ENCODE measurements at places on chromosomes 3 and 15.
A peak's percentile ranks its signal among the peaks of the same experiment; 100 is the strongest.

DNA sequence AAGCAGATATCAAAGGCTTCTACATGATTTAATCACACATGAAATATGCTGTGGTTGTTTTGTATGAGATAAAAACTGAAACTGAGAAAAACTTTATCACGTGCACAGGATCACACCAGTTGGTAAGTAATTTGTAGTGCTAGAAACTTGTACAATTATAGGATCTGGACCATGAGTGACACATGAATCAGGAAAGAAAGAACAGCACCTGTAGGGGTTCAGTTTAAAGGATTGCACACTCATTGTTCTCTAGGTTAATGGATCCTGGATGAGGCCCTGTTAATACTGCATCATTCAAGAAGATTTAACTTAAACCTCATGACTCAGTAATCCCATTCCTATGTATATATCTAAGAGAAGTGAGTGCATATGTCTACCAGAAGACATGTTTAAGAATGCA lies 87.9 kb downstream of the STT3B start:
- DNase-seq: no peak

- no peak for DNase-seq
Measured at GRCh38 chr15:77191230-77191834, 120.4 kb upstream of the TSPAN3 start.

DNA sequence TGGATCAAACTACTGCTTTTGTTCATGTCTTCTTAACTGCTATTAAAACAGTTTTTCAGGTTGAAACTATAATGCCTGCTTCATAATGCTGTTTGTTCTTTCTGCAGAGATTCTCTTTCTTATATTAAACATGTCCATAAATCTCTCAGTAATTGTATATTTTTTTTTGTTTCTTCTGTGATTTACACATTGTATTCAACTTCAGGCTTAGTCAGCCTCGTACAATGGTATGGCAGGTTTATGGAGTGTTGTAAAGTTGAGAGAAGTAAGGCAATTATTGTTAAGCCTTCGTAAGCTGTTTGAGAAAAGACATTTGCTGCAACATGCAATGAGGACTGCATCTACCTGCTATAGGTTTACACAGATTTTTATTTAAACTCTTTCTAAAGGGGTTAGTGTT lies 977.1 kb downstream of the DIPK2A start:
- no peak for DNase-seq

GRCh38 chr3:128808672-128809071 lies 70.7 kb upstream of the ACAD9 start:
- DNase-seq: no peak

DNA sequence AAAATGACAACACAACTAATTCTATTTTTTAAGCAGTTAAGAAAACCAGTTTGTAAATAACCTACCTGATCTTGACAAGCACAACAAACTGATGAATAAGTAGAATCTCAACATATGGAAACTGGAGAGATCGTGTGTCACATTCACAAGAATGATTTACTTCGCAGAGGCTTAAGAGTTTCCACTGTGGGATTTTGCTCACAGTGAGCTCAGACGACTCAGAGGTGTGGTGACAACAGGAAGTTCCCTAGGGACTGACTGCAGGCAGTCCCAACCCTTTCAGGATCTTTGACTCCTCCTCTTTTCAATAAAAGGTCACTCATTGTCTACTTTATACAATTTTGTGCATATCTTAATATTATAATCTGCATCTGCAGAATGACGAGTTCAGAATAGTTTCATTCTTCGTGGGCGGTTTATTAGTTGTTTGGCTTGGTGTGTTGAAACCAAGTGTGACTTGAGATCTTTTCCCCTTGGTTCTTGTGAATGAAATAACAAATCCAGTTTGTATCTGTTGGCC lies at the start of gene LIPH:
TSS of gene LIPH (minus strand) at position 231 of the 520 bp plus-strand sequence. CDS start at position 114, 117 bp downstream.
- peak; percentile 34 for DNase-seq

All from AG10803 (cell line).